ENCODE measurements at places on chromosomes 1 and 21.

GRCh38 chr1:160709715-160710114 lies 1.9 kb downstream of the CD48 start:
- DNase-seq: no peak

GRCh38 chr1:61424382-61424781 lies 300.6 kb downstream of the TM2D1 start:
- DNase-seq: no peak

DNA sequence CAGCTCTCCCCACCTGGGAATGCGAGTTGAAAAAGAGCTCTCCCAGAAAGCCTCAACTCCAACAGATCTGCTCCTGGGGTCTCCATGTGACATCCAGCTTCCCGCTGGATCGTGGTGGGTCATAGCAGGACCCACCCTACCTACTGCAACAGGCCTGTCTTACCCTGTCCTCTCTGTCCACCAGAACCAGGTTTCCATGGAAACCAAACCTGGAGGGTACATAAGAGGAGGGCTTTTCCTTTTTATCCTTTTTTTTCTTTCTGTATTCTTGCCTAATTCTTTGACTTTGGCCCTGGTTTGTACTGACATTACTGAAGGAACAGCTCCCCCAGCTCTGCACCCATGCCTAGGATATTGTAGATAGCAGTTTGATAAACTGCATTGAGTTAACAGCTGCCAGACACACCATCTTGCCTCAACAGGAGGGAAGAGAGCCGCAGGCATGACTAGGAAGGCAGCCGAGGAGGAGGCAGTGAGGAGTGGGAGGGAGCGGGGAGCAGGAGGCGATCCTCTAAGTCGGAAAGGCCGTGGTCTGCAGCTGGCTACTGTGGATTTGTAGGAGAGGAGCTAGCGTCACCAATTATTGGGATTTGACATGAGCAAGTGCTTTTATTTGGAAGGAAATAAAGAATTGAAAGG lies 9.7 kb upstream of the FMOD start:
- DNase-seq: no peak

DNA sequence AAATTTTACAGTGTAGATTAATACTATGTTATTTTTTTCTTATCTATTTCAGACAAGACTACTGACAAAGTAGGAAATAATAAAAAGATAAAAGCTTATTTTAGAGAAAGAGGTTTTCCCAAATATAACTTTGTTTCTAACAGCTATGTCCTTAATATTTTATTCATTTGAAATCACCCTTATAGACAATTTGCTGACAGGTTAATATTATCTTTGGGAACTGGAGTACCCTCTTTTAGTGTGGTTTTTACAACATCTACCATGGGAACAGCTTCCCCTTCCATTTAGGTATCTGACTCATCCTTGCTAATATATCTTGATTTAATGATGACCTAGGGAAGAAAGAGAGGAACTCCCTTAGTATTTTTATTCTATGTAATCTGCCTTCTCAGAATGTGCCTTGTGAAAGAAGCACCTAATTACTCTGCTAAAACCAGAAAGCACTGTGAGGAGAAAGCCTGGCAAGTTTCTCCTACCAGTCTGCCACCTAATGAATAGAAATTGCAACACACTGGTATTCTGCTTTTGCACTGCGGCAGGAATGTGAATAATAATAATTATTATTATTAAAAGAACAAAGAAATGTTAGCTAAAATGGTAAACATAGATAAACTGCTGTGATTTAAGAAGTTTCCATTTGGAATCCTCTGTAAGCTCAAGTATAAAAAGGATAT lies 192.8 kb downstream of the PDE4B start:
- no peak for DNase-seq

DNA sequence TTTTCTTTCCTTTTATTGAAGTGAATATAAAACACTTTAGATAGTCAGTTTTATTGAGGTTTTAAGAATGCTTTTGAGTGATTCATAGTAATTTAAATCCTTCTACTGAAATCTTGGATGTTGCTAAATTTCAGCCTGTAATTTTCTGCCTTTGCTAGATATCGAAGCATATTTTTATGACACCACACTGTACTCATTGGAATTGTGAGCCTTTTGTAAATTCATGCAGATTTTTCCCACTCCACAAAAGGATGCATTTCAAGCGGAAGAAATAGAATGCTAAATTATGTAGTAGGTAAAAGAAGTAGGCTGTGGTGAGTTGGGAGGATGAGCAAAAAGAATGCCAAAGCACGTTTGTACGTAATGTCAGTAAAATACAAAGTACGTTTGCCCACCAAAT lies 13.8 kb downstream of the SNX7 start:
- no peak for DNase-seq

GRCh38 chr1:68433395-68433794 lies 16.4 kb downstream of the RPE65 start:
- DNase-seq: no peak

DNA sequence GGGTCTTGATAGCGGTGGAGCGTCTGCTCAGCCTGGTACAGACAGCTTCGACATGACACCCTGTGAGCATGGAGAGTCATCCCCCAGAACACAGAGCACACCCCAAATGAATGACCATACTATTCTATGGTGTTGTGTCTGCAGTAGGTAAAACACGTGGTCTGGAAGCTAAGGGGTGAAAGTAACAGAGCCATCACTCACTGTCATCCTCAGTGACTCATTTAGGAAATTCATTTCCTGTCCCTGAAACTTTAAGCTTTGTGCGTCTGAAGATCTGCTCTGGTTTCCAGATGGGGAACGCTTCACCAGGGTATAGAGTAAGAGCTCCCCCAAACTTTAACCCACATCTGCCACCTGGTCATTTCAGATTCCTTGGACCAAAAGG lies 94.8 kb upstream of the DISP3 start:
- DNase-seq: no peak

GRCh38 chr1:206937425-206937824 lies 8.8 kb downstream of the PIGR start:
- no peak for DNase-seq

DNA sequence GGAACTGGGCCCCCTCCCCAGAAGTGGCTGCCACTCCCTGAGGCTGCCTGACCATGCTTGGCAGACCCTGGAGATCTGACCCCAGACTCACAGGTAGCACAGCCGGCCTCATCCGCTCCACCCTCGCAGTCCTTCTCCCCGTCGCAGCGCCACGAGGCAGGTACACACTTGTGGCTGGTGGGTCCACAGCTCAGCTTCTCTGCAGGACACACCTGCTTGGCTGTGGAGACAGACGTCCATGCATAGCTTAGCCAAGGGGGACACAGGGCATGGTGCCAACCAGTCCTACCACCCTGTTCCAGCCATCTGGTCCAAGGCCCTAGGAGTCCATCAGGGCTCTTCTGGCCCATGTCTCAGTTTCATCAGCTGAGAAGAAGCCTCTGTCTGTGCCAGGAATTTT lies 42.2 kb upstream of the MAGOH start:
- DNase-seq: no peak

- DNase-seq: no peak
Measured at GRCh38 chr1:24437631-24438396, 22.2 kb downstream of the NIPAL3 start.

DNA sequence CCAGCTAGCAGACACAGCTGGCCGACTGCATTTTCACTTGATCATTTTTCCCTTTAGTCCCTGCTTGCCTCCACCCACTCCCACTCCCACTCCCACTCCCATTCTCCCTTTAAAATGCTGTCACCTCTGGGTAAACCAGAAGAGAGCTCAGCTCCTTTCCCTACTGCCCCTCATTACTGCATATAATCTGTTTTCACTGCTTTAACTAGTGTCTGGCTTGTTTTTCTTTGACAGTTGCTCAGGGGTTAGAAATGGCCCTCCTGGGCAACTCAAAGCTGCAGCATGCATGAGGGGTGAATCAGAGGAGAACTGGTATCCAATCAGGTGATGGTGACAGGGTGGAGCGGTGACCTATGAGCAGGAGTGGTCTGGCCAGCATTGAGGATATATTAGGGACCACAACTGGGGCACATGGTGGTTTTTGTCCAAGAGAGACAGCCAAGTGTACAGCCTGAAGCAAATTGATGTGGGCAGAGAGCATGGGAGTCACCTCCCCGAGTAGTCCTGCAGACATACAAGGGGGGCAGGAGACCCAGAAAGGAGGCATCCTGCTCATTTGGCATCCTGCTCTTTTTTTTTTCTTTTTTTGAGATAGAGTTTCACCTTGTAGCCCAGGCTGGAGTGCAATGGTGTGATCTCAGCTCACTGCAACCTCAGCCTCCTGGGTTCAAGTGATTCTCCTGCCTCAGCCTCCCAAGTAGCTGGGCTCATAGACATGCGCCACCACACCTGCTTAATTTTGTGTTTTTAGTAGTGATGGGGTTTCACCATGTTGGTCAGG lies 42.6 kb upstream of the SRSF10 start:
- no peak for DNase-seq

DNA sequence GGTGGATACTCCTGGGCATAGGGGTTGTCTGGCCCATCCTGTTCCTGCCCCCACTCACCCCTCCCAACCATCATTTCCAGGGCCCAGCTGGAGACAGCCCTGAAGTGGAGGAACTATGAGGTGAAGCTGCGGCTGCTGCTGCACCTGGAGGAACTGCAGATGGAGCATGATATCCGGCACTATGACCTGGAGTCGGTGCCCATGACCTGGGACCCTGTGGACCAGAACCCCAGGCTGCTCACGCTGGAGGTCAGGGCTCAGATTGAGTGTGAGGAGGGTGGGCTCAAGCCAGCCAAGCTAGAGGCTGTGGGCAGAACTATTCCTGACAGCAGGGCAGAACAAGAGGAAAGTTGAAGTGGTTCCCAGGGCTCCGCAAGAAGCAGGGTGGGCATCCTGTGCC lies 14.2 kb downstream of the RHOC start:
- DNase-seq: no peak

DNA sequence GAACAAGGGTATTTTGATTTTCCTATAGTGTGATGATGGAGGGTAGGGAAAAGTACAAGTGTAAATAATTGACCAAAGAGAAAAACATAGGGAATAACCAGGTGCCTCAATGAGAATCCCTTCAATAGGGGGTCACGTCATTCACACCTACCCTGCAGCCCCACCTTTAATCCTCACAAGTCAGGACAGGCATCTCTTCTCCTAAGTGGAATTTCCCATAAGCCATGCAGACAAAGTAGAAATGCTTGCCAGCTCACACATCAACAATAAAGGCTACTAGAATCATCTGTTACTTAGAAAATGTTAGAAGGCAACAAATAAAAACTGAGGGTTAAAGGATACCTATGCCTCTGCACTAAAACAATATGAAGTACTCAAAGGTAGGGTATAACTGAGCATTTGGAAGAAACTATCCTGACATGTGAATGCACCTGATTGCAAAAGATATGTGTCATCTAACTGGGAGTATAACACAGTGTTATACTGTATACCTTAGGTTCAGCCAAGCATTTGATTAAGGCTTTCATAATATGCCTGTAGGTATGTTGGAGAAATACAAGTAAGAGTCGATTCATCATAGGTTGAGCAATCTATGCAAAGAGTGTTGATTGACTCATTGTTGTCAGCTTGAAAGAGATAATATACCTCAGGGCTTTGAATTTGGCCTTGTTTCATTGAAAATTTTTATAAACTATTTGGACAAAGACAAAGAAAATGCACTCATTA lies 32.4 kb upstream of the ATP1A1 start:
- no peak for DNase-seq

GRCh38 chr1:203860396-203861025 lies 888 bp upstream of the SNRPE start:
- DNase-seq: no peak

Data from Karpas-422 (cell line).